Cerebellar nuclear complex (tissue), 1 donor: ENCODE measurements at places on chromosomes 3 and 15.

DNA sequence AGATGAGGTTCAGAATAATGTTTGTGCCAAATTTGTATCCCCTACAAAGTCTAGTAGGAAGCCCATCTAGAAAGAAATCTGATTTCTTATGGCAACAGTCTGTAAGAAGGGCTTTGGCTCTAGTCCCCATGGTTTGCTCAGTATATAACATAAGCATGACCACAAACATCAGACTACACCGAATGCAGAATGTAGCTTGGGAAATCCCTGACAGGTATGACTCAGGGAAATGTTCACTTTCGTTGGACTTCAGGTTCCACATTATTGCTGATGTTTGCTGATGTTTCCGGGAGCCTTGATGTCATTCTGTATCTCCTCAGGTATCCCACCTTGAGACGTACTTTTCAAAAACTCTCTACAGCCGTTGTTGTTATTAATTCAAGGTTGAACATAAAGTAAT lies 304.4 kb upstream of the TGFBR2 start:
- no peak for DNase-seq

GRCh38 chr15:68930268-68931022 lies at the start of gene SPESP1:
Gene SPESP1 (plus strand): TSS chr15:68930525. CDS start chr15:68930654, 129 bp downstream.
- no peak for DNase-seq

- no peak for DNase-seq
Observed at GRCh38 chr3:152607179-152607578, 227.8 kb upstream of the P2RY1 start.

DNA sequence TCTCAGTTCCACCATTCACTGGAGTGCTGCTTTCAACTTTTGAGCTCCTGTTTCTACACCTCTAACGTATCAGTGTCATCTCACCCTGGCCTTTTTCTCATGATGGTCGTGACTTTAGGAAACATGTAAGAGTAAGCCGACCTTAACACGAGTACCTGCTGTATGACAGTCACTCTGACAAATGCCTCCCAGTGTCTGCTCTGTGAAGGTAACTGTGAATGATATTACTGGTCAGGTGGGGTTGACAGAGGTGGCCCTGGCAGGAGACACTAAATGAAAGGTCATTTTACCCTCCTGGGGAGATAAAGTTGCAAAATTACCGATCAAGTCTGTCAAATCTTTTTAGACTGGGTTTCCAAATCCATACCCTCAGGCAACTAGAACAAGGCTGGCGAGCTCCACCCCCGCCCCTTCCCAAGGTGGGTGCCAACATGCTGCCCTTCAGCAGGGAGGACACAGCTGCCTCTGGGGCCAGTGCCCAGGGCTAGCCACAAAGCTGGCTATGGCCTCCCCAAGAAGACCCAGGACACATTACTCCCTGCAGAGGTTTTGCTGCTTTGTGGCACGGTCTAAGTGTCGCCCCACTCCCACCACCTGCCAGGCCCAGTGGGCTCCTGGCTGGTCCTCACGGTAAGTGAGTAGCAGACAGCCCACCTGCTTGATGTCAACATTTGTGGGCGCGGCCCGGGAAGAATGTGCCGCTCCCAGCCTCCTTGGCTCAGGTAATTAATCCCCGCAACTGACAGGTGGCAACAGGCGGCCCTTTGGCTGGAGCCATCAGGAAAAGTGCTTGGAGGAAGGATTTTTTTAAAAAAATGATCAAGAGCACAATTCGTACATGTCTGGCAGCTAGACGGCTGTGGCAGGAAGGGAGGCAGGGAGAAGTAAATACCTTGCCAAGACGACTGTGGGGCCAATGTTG lies 211.8 kb downstream of the TP63 start:
- DNase-seq = no peak

GRCh38 chr15:96053781-96054428 lies 276.6 kb upstream of the NR2F2 start:
- no peak for DNase-seq

DNA sequence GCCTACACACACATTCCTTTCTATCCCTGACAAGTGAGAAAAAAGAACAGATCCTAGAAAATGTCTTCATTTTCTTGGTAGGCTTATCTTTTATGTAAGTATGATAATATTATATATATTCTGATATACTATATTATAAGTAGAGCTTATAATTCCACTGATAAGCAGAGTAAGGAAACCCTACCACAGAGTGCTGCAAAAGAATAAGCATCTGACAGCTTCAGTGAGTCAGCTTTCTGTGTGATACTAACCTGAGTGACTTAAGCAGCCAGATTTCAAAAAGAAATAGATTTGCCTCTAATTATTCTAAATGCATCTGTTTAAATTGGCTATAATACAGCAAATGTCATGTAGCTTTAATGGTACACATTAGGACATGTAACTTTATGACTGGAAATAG lies 656.0 kb downstream of the MCTP2 start:
- DNase-seq = no peak

DNA sequence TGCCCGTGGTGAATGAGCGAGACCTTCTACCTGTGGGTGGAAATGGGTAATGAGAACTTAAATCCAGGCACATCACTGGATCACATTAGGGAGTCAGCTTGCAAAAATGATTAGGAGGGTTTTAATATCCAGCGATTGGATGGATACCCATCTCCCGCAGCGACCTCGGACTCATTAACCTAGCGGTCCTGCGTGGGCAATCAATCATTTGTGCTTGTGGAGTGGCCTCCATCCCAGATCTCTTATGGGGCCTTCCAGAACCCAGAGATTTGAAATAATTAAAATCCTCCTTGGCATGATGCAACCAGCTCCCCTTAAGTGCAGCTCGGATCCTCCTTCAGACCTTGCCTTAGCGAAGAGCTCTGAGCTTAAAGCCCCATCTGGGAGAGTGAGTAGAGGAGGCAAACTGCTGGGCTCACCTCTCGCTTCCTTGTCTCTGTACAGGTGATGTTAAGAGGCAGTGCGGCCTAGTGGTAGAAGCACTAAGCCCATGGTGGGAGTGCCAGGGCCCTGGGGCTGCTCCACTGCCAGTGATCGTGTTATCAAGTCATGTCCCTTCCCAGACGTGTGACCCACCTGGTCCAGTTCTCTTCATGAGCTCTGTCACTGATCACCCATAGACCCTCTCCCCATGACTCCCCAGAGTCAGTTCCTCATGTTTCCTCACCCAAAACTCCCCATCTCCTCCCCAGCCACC lies 285.2 kb upstream of the TLE3 start:
- DNase-seq = no peak

DNA sequence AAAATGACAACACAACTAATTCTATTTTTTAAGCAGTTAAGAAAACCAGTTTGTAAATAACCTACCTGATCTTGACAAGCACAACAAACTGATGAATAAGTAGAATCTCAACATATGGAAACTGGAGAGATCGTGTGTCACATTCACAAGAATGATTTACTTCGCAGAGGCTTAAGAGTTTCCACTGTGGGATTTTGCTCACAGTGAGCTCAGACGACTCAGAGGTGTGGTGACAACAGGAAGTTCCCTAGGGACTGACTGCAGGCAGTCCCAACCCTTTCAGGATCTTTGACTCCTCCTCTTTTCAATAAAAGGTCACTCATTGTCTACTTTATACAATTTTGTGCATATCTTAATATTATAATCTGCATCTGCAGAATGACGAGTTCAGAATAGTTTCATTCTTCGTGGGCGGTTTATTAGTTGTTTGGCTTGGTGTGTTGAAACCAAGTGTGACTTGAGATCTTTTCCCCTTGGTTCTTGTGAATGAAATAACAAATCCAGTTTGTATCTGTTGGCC lies at the start of gene LIPH:
TSS of gene LIPH (minus strand) at position 231 of the 520 bp plus-strand sequence. CDS start at position 114, 117 bp downstream.
- DNase-seq = no peak

GRCh38 chr3:13011573-13012220 lies 61.5 kb downstream of the IQSEC1 start:
- no peak for DNase-seq

GRCh38 chr15:39530480-39531342 lies 50.2 kb upstream of the THBS1 start:
- no peak for DNase-seq

DNA sequence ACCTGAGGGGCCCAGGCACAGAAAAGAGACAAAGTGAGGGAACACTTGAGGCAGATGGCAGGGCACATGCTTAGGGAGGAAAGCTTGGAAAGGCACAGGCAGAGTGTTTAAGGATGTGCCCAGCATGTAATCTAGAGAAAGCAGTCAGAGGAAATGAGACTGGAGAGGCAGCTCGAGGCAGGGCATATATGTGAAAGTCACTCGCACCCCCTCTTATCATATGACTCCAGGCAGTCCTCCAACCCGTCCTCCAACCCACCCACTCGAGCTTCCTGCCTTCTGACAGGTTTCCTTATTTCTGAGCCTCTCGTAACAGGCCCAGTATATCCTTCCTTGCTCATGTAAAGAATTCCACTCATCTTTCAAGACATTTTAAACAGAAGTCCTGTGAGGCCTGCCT lies 294.0 kb downstream of the SOX2 start:
- DNase-seq = no peak

DNA sequence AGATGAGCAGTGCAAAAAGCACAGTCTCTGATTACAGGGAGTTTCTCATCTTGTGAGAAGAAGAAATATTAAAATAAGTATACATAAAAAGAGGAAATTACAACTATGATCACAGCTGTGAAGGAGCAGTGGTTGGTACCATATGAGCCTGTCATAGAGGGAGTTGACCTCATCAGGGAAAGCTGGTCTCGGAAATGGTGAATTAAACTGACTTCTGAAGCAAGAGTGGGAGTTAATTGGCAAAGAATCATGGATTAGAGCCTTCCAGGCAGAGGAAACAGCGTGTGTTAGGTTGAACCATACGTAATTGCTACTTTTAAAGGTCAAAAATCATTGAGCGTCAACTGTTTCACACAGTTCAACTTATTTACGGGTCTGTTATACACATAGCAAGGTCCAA lies 539.1 kb downstream of the EDEM1 start:
- no peak for DNase-seq

- DNase-seq = no peak
Observed at GRCh38 chr3:14614862-14615261, 36.7 kb upstream of the CCDC174 start.

DNA sequence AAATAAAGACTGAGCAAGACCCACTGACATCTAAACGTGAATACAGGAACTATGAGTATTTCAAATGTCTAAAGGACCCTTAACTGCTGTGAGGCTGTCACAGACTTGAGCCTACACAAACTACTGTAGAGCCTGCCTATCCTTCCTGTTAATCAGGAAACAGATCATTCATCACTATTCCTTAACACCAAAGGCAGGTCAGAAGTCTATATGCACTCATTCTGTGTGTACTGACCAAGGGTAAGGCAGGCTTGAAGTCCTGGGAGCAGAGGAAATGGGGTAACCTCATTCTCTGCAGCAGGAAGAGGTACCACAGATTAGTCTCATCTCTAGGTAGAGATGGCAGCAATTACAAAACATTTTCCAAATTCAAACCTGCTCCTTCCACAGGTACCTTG lies 30.7 kb downstream of the NPTN start:
- no peak for DNase-seq

- no peak for DNase-seq
Observed at GRCh38 chr3:33941804-33942203, 143.4 kb downstream of the PDCD6IP start.

- DNase-seq = no peak
Observed at GRCh38 chr3:58637509-58637908, 29.1 kb downstream of the FAM3D start.

- DNase-seq = no peak
Observed at GRCh38 chr3:174945951-174946350, 86.8 kb downstream of the NAALADL2 start.

- DNase-seq = no peak
Observed at GRCh38 chr3:110456438-110457138, 615.0 kb upstream of the NECTIN3 start.
